Head of caudate nucleus (tissue), 42 donors: ENCODE measurements at places on chromosomes 3 and 15.

DNA sequence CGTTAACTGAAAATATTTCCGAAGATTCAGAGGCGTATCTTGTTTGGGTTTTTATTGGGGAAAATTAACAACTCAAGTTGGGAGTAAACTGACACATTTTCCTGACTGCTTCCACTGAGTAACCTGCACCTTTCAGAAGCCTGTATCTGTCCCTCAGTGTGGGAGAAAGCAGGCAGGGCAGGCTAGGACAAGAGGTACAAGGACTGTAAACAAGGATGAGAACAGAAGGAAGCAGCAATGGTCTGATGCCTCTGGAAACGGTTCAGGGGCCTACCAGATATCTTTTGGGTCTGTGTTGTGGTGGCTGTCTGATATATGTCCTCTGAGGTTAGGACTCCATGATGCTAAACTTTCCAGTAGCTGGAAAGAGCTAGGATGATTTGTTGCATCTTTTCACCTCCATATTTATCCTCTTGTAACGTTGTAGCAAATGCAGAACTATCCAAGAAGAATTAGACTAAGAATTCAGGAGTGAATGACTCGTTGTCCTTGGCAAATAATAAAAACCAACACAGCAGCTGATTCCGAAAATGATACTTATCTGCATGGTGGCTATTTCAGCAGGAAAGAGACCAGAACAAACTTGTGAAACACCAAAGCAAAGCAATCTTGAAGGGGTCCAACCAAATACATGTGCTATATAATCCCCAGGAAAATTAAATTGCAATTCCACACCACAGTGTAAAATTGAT is 195.9 kb upstream of the ICE2 start:
- no peak for DNase-seq

DNA sequence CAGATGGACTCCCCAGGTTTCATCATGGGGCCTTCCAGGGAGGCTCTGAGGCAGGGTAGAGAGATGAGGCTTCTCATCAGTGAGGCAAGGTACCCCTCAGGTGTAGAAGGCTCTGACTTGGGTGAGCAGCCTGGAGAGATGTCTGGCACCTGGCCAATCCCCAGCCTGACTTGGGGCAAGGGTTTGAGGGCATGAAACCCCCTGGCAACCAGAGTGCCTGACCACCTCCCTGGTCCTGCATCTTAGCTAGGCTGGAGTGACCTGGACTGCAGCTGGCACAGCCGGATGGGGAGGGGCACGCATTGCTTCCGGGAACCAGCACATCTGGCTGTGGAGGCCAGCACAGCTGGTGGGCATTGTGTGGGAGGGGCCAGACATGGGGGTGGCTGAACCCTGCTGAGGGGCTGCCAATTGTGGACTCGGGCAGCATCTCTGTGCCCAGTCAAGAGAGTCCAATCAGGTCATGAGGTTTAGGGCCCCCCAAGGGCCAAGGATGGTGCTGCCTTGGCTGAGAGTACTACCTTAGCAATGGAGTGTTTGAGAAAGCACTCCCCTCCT is 1.9 kb downstream of the ZBTB47 start:
- no peak for DNase-seq

GRCh38 chr3:25603703-25604102 is 61.0 kb downstream of the TOP2B start:
- DNase-seq, result no peak

DNA sequence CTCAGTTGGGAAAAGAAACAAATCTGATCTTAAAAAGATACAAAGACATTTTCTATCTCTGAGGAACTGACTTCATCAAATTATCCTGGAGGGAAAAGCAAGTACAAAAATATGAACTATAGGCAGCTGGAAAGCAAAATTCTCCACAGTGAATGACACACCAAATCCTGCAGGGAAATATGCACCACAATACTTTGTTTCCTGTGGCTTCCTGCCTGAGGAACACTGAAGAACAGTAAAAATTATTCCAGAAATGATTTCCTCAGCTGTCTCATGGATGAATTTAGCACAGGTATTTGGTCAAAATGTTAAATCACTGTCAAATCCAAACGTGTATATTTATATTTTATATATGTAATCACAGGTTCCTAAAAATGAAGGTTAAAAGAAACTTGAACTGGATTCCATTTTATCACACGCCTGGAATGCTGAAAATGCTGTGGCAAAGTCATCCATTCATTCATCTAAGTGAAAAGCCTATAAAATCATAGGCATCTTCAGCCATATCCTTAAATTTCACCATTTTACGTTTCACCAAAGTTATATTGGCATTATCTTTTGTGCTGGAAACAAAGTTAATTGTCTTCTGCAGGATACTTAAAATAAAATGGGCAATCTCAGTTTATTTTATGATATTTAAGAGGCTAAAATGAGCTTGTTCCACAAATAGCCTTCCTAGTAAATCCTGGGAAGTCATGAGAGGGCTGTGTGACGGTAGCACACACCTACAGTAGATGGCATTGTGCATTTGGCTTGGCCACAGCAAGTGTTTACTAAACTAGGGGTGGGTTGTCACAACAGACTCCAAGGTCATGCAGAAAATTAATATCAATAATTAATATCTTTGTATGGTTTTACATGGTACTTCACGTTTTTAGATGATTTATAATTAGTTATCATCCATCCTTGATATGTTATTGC is 19.3 kb upstream of the TSC22D2 start:
- DNase-seq, result no peak

DNA sequence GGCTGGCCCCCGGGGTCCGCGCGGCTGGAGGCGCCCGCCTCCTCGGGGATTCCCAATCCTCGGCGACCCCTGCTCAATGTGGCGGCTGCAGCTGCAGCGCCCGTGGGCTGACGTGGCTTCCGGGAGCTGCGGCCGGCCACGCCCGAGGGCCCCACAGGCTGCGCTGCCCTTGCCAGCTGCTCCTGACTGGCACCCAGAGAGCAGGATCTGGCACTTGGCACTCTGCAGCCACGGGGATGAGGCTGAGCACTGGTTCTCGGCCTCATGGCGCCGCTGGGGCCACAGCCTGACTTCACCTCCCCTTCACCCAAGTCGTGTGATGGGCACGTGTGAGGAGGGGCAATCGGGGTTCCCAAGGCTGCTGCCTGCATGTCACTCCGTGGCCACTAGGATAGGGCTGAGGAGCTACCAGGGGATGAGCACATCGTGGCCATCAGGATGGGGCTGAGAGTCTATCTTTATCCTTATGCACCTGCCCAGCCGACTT is 267.8 kb upstream of the FRG2C start:
- no peak for DNase-seq

GRCh38 chr3:152511904-152512303 is 243.2 kb downstream of the MBNL1 start:
- no peak for DNase-seq

DNA sequence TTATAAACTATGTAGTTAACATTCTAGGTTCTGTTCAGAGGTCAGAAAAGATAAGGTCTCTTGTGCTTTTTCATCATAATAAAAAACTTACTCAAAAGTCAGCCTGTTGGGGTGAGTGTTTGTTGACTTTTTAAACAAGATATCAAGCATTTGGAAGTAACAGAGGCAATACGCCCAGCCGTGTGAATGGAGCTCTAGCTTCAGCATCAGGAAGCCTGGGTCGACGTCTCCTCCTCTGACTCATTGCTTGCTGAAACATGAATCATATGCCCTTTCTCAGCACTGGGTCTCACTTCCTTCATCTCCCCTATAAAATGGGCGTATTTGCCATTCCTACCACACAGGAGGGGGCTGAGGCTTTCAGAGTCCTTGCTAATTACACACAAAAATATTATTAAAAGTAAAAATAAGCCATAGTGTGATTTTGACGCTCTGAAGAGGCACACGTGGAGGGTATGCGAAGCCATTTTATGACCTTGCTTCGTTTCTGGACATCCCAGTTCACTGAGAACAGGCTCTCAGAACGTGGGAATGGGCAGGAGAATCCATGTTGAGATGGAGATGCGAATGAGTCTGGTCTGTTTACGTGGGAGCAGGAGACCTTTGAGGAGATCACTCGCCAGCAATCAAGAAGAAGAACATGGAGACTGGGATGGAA is 220.8 kb upstream of the TPRG1 start:
- no peak for DNase-seq

DNA sequence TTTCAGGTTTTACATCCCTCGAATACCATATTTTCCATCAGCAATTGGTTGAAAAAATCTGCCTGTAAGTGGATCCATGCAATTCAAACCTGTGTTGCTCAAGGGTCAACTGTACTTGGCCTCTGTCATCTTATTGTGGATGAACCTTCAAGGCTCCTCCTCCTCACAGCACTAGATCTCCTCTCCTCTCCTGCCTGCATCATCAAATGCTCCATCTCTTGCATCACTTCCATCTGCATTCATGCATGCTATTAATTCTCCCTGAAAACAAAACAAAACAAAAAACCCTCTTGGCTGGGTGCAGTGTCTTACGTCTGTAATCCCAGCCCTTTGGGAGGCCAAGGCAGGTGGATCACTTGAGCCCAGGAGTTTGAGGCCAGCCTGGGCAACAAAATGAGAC is 10.1 kb downstream of the BCL2L10 start:
- no peak for DNase-seq

GRCh38 chr3:127407026-127407939 is 119.4 kb upstream of the PRR20G start:
- DNase-seq, result no peak

DNA sequence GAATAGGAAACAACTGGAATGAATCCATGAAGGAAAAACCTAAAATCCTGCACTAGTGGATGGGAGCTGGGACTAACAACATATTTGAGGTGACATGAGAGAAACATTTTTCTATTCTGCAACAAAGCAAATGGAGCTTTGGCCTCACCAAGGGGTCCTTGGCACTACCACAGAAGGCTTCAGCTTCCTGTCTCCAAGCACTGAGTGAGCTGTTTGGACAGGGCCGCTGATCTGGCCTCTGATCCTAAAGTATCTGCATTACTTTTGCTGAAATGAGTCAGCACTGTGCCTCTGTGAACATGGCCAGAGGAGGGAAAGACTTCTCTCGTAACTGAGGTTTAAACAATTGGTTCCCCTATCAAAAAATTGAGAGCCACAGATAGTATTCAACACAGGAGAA is 9.0 kb downstream of the ARPP21 start:
- DNase-seq, result peak; percentile 8

DNA sequence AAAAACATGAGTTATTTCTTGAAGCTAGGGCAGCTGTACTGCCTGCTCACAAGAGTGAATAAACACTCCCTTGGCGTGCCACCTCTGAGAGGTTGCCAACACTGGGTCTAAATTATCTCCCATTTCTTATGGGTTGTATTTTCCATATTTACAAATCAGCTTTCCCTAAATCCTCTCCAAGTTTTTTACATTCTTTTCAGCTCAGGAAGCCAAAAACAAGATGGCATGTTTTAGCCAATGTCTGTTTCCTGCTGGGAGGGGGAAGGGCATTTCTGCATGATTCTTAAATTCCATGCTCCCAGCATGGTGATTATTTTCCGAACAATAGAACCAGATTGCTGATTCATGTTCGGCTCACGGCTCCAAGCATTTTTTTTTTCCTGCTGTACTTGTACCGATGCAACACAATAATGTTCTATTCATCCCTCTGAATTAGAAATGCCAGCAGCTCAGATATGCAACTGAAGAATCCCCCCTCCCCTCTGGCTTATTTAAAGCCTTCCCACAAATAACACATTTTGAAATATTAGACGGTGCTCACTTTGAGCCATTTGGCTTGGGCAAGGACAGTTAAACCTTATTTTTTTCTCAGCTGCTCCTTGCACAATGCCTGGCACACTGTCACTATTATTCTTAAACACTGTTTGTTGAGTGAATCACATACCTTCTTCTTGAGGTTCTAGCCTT is 252.5 kb downstream of the THRB start:
- DNase-seq, result no peak

GRCh38 chr3:42865256-42865655 is 10.4 kb downstream of the CYP8B1 start:
- DNase-seq, result no peak

DNA sequence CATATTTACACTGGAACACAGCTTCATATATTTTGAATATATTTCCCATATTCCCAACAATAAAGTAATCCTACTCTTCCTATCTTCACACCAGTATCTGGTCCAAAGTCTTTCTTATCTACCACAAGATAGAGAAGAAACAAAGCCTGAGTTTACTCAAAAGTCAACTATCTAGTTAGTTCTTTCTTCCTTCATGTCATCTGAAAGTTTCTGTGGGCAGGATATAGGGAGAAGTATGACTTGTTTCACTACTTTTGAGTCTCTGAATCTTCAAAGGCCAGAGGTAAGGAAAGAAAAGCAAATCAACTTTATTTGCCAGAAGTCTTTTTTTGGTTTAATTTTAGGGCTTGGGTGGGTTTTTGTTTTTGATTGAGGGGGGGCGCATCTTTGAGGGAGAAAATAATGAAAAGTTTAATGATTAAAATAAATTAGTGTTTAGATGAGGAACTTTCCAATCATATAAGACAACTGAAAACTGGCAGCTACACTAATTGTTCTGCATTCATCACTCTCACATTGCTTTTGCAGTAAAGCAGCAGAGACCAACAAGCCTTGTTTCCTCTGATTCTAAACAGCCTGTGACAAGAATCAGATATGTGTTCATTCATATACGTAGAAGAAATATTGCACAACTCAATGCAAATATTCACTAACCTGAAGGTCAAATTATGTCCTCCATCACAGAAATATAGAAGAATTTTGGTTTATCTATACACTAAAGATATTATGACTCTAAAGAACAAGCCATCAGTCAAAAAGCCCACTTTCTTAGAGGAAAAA is 421.4 kb downstream of the SHQ1 start:
- DNase-seq, result no peak

- no peak for DNase-seq
Observed at GRCh38 chr3:179544981-179545645, 17.6 kb upstream of the ACTL6A start.

DNA sequence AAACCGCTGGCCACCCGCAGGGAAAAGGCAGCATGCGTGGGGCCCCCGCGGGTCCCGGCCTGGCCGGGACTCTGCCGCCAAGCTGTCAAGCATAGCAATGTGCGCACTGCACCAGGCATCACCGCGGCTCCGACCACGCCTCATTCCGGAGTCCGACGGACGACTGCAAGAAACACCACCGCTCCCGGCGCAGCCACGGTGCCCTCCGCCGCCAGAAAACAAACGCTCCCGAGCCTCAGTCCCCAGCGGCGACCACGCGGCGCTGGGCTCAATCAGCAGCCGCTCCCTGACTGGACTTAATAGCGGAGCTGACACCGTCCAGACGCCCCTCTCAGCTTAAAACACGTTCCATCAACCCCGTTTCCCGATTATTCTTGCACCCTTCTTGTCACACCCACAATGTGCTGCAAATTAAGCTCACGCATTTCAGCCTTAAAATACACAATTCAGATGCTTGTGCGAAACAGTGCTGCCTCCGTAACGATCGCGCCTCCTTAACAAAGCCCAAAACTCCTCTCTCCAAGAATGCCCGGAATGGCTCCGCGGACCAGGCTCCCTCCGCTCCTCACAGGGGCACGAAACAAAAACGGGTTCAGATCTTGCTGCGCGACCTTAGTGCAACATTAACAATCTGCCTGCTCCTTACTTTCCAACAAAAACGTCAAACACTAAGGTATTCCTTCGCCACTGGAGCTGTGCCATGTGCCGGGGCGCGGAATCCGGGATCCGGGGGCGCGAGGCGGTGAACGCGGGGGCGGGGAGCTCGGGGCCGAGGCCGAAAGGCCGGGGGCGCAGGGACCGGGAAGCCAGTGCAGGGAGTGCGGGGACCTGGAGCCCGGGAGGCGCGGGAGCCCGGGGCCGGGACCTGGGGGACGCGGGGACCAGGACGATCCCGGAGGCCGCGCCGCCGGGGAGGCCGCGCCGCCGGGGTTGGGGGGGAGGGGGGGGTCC is 655 bp downstream of the CYFIP1 start:
- peak; percentile 41 for DNase-seq
